ENCODE measurements at places on chromosomes 3 and 15.

- DNase-seq, result no peak
Observed at GRCh38 chr3:175989161-175989560, 1130.0 kb downstream of the NAALADL2 start.

DNA sequence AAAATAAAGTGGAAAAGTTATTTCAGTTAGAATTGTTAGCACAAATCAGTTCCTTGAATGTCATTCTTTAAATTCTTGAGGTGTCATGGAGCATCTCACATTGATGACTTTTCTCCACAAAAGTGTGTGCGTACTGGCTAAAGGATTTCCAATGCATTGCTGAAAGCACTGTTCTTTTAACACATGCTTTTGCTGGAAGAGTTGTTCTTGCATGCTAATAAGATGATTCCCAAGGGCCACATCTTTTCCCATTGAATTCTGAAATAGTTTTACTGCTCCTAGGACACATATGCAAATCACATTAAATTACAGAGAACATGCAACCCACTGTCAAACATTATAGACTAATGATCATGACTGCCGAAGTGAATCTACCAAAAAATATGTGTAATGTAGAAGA is 516.3 kb upstream of the CADM2 start:
- no peak for DNase-seq

GRCh38 chr3:62644493-62644892 is 230.7 kb downstream of the CADPS start:
- no peak for DNase-seq

GRCh38 chr15:100761290-100761935 is 118.2 kb upstream of the ALDH1A3 start:
- no peak for DNase-seq
